NT2/D1 (cell line): ENCODE measurements at places on chromosomes 12 and 14.
A peak's percentile ranks its signal among the peaks of the same experiment; 100 is the strongest.

- no peak for DNase-seq
Measured at GRCh38 chr12:62519043-62519442, 52.4 kb downstream of the MON2 start.

- peak; percentile 99 for DNase-seq
Measured at GRCh38 chr12:31682136-31682962, 22.9 kb downstream of the ETFBKMT start.

GRCh38 chr12:87952850-87953249 lies 76.4 kb downstream of the C12orf50 start:
- no peak for DNase-seq

DNA sequence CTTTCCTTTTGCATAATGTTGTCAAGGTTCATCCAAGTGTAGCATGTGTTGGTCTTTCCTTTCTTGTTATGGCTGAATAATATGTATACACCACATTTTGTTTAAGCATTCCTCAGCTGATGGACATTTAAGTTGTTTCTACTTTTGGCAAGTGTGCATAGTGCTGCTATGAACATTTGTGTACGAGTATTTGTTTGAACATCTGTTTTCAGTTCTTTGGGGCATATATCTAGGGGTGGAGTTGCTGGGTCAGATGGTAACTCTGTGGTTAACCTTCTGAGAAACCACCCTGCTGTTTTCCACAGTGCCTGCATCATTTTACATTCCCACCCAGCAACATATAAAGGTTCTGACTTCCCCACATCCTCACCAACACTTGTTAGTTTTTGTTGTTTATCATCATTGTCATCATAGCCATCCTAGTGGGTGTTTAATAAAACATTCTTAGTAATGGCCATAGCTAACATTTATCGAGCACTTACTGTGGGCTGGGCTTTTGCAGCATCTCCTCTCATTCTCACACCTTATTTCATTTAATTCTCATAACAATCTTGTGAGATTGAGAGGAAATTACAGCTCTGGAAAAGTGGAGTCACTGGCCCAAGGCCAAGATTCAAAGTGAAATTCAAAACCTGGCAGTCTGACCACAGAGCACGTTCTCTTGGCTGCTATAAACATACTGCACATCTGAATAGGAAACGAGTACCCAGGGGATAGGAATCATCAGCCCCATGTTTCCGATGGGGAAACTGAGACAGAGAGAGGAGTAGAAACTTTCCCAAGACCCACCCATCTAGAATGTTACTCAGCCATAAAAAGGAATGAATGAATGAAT lies 193.6 kb downstream of the KSR2 start:
- DNase-seq: no peak

- DNase-seq: no peak
Measured at GRCh38 chr14:49019467-49020115, 566.6 kb downstream of the RPS29 start.

DNA sequence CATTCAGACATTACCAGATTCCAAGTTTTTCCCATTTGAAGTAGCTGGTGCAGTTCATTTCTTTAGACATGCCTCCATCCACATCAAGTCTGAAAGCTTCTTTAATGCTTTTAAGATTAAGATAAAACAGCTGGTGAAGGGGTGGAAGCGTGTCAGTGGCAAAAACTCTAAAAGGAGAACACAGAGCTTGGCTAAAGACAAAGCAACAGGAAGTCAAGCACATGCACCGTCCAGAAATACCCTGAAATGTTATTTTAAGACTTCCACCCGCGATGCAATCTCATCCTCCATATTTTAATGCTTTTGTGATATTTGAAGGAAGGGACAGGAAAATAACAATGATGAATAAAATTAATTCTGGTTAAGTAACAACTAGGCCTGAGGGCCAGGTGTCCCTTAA lies 31.8 kb downstream of the PPM1H start:
- no peak for DNase-seq

DNA sequence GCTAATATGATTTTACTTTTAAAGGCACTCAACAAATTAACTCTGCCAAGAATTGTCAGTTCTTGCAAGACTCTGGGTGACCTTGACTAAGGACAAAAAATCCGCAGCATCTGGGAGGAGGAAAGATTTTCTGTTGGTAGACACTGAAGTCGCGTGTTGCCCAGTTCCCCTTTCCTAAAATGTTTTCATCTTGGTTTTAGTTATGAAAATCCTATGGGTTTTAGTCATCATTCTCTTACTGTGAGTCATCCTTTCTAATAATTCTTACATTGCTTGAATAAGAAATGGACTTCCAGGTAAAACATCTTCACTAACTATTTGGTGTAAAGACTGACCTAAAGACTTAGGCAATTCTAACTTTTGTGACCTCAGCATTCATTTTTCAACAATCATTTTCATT lies 9.1 kb downstream of the GSG1 start:
- no peak for DNase-seq

GRCh38 chr12:10065241-10065640 lies 33.5 kb downstream of the CLEC1A start:
- DNase-seq: no peak

- DNase-seq: no peak
Measured at GRCh38 chr12:68904351-68904962, 28.5 kb downstream of the CPM start.

- DNase-seq: no peak
Measured at GRCh38 chr12:25904442-25904841, 54.0 kb upstream of the RASSF8 start.

DNA sequence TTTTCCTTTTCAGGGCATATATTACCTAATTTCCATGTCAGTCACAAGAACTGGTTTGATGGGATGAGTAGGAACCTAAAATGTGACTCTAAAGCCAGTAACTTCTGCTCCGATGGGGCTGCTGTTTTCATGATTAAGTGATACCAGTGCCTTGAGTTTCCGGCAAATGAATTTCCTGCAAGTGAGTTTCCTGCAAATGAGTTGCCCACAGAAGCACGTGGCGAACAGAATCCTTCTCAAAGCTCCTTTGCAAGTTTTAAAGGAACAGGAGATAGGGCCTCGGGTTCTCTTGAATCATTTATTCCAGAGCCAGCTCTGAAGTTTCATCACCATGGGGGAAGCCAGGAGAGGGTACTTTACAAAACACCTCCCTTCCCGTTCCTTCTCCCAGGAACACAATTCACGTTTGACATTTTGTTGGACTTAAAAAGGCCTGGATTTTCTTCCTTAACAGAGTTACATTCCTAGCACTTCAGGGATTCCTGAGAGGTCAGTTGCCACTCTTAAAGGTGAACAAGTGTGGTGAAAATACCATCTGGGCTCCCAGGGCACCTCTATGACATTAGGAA lies 2.2 kb upstream of the PPTC7 start:
- DNase-seq: no peak

- no peak for DNase-seq
Measured at GRCh38 chr12:112239881-112240280, 114.5 kb downstream of the TRAFD1 start.

DNA sequence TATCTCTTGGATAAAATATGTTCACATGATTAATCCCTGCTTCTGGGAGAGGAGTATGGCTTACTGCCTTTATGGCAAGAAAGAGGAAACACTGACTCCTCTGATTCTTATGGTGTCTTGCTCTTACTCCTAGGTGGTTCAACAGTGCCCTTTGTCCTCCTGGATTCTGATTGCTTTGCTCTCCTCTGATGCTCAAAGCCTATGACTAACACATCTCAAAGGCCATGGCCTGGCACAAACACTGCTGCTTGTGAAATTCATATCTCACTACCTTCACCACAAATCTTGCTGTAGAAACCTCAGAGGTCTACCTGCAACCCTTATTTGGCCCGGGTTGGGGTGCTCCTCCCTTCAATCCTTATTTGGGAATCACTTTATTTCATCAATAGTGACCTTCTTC lies 217.2 kb downstream of the C12orf50 start:
- no peak for DNase-seq

DNA sequence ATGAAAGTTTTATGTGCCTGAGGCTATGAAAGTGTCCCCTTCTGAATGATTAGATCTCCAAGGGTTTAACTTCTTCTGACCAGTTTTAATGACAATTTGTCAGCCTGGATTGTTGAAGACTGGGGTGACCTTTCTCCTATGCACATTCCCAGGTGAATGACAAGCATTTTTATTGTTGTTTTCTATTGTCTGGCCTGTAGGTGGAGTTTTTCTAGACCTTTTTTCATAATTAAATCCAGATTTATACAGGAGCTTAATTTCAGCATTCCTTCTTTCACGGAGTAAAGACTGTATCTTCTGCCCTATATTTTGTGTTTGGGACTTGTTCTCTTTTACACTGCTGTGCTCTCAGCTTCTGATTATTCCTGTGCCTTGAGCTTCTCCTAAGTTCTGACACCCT lies 125.0 kb upstream of the FAR2 start:
- no peak for DNase-seq

DNA sequence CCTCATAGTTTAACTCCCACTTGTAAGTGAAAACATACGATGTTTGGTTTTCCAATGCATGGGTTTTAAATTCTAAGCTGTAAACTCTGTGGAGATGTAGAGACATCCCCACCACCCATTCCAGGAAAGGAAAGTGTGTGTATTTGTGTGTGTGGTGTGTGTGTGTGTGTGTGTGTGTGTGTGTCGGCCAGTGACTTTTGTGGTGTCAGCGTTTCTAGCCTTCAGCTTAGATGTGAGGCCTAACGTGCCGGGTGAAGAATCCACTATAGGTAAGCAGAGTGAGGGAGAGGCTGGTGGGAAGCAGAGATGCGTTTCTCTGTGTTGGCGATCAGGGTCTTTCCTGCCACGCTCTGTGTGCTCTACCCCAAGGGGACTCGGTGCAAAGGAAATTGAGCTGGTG lies 93.0 kb downstream of the SLC24A4 start:
- DNase-seq: no peak

GRCh38 chr12:128267651-128268378 lies 845 bp downstream of the TMEM132C start:
- no peak for DNase-seq

GRCh38 chr12:62347922-62348650 lies 87.9 kb downstream of the USP15 start:
- no peak for DNase-seq

GRCh38 chr12:47268501-47269454 lies 189.0 kb upstream of the AMIGO2 start:
- no peak for DNase-seq

DNA sequence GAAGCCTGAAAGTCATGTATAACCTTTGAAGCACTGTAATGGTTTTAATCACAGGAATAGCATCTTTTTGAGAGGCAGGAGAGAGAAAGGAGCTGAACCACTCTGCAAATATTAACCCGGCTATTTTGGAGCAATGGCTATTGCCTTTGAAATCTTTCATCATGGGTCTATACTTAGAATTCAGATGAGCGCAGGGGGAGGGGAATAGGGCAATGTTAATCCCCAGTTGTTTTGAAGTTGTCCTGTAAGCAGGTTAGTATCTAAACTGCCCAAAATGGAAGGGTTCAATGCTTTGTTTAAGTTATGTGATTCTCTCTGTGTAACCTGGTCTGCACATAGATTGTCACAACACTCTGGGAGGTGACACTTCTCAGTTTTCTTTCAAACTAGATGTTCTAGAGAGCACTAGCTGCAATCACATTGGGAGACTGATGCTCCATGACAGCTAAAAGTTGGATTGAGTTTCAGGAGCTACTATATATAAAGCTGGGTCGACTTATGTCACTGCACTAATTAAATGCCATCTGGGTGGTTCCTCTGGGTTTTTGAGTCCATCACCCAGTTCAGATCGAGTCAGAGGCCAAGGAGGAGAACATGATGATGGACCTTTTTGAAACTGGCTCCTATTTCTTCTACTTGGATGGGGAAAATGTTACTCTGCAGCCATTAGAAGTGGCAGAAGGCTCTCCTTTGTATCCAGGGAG lies at the start of gene MYF6:
Gene MYF6 (plus strand): TSS at position 509 of the 704 bp plus-strand sequence. CDS start 86 bp downstream, at position 595.
- DNase-seq: no peak

DNA sequence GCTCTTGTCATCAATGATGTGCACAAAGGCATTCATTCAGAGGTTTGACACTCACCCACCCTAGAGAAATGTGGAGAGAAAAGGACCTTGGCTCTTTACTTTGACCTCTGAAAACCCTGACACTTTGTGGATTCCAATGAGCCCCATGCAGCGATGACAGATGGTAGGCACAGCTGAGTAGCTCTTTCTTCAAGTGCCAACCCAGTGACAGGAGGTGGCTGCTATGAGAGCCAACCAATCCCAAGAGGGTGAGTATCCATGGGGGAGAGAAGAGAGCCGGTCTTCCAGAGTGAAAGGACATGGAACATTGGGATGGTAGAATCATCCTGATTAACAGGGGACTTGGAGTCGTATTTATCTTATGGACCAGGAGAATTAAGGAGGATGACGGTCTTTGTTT lies 17.8 kb downstream of the SLC8A3 start:
- no peak for DNase-seq

- no peak for DNase-seq
Measured at GRCh38 chr12:40031965-40032364, 73.9 kb downstream of the SLC2A13 start.

GRCh38 chr12:5442251-5443006 lies 10.5 kb downstream of the NTF3 start:
- DNase-seq: no peak

DNA sequence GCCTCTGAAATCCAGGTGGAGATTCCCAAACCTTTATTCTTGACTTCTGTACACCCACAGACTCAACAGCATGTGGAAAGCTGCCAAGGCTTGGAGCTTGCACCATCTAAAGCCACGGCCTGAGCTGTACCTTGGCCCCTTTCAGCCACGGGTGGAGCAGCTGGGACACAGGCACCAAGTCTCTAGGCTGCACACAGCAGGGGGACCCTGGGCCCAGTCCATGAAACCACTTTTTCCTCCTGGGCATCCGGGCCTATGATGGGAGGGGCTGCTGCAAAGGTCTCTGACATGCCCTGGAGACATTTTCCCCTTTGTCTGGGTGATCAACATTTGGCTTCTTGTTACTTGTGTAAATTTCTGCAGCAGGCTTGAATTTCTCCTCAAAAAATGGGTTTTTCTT lies 32.0 kb downstream of the EIF2S3B start:
- DNase-seq: no peak

DNA sequence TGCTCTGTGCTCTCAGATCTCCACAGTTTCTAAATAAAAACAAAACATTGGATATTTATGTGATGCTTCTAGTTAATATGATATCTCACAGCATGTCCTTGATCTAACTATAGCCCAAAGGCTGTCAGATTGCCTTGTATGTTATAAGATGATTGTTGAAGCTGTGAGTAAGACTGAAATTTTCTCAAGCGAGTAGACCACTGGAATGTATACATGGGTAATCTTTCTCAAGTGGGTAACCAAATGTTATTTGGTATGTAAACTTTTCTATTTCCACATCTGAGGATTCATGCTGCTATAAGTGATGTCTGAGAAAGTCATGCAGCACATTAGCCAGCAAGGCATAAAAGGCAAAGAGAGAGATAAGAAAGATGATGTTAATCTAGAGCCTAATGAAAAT lies 886.7 kb downstream of the NRXN3 start:
- DNase-seq: no peak

- DNase-seq: no peak
Measured at GRCh38 chr14:32329146-32329545, at the start of gene AKAP6. Gene AKAP6, plus strand, starts transcription at chr14:32329298. Its CDS starts 104,196 bp downstream, at chr14:32433494.

DNA sequence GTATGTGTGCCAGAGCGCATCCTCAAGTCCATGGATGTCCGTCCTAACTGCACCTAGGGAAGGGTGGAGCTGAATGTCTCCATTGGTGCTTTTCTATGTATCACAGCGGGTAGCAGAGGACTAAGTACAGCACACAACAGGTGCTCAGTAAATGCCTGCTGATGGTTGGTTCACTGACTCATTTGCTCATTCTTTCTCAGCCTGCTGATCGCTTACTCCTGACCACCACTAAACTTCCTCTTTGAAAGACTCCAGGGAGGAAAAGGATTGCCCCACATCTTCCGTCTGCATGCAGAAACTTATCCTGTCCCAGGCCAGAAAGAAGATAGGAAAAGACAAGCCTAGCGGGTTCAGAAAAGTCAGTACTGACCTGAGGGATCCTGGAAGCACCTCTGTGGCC lies 66.3 kb downstream of the B4GALNT3 start:
- no peak for DNase-seq

- no peak for DNase-seq
Measured at GRCh38 chr12:48001505-48002413, 2.5 kb downstream of the COL2A1 start.
